ENCODE measurements at places on chromosomes 7 and 10.

DNA sequence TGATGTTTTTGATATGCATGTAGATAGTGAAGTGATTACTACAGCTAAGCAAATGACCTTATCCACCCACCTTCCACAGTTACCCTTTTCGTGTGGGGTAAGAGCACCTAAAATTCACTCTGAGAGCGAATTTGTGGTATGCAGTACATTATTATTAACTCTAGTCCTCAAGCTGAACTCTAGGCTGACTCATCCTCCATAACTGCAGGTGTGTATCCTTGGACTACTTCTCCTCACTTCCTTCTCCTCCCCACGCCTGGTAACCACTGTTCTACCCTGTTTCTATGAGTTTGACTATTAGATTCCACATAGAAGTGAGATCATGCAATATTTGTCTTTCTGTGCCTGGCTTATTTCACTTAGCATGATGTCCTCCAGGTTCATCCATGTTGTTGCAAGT, 484.6 kb downstream of the GATA3 start:
- H3K4me1 ChIP-seq = no peaks in the 10 kb centered on the region
- DNase-seq = no peak
- H3K27ac ChIP-seq = no peak overlapping the region
- no peak overlapping the region for H3K4me3 ChIP-seq

DNA sequence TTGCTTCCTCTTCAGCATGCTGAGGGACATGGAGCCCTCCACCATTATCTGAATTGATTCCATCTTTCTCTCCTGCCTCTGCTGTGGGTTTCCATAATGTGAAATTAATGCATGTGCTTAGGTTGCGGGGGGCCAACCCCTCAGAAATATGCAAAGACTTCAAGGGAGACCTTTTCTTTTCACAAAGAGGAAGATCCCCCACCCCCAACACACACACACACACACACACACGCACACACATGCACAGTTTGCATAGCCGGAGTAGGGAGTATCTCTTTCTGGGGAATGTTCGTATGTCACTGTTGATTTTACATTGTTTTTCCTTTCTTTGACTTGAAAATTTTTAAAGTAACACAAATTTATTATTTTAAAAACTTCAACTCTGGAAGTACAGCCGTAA, 193.5 kb downstream of the MGMT start:
- no peak overlapping the region for H3K27ac ChIP-seq
- H3K36me3 ChIP-seq = no peaks in the 10 kb centered on the region
- H3K4me1 ChIP-seq = no peaks in the 10 kb centered on the region
- H3K27me3 ChIP-seq = no peaks in the 10 kb centered on the region

DNA sequence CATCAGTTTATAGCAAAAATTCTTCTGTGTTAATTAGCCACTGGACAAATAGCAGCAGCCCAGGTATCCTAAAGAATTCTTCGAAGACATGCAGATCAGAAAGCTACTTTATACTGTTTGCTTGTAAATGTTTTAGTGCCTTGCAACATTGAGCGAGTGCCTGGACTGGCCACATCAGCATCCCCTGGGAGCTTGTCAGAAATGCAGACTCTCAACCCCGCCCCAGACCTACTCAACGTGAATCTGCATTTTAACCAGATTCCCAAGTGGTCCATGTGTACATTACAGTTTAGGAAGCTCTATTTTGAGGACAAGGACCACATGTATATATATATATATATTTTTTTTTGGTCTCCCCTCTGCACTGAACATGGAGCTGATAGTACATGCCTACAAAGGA, 18.5 kb upstream of the PLEKHS1 start:
- H3K4me1 ChIP-seq = no peaks in the 10 kb centered on the region
- DNase-seq = no peak
- H3K36me3 ChIP-seq = peaks cover 5% of the 10 kb centered on the region
- no peaks in the 10 kb centered on the region for H3K27me3 ChIP-seq
- H3K4me3 ChIP-seq = no peak overlapping the region

DNA sequence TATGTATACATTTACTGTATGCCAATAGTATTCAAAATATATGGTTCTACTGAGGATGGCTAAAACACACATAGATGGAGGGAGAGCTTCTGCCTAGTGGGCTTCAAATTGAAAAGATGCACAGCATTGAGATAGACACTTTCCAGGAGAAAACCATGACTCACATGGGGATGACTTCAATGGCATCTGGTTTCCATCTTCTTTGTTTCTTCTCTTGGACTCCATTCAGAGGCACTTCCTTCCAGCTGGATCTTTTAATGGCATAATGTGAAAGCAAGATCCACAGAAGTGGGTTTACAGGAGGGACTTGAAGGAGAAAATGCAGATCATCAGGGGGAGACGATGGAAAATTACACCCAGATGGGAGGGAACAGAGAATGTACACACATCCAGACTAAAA, 84.9 kb downstream of the ZNF365 start:
- H3K4me3 ChIP-seq = no peak overlapping the region
- H3K36me3 ChIP-seq = no peaks in the 10 kb centered on the region
- no peak overlapping the region for H3K27ac ChIP-seq
- H3K4me1 ChIP-seq = peaks cover 12% of the 10 kb centered on the region

DNA sequence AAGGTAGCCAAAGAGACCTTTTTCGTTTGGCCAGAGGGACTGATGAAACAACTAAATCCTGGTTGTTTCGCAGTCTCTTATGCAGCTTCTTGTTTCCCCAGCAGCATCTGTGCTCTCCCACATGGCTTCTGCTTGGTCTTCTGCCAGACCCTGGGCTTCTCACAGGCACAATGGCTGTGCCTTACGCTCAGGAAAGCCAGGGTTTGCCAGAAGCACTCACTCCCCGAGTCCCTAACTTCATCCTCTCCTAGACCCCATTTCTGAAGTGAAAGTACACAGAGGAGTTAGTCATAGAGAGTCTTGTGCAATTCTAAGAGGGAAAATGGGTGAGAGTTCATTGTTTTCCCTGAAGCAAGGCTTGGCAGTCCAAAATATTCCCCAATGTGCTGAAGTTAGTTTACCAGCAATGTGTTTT, 121.7 kb downstream of the EVX1 start:
- H3K27me3 ChIP-seq = no peaks in the 10 kb centered on the region
- H3K4me1 ChIP-seq = peaks cover 9% of the 10 kb centered on the region
- H3K36me3 ChIP-seq = no peaks in the 10 kb centered on the region
- DNase-seq = no peak
- peak overlapping the region; percentile 66 for H3K27ac ChIP-seq
- H3K4me3 ChIP-seq = no peak overlapping the region

DNA sequence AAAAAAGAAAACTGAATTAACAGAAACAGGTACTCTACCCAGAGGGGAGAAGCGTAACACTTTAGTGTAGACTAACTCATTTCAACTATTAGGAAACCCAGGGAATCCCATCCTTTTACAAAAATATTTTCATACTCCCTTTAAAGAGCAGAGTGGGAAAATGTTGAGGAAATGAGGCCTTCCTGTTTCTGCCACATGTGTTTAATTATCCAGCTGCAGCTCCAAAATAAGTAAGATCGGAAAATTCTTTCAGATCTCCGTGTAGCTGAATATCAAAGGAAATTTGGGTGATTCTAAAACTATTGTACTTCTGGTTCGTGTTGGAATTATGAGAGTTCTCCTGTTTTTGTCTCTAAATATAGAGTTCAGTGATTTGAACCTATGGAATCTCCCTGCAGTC, 58.0 kb upstream of the CAV2 start:
- no peak for DNase-seq
- no peak overlapping the region for H3K4me3 ChIP-seq
- H3K36me3 ChIP-seq = no peaks in the 10 kb centered on the region
- H3K4me1 ChIP-seq = peaks cover 36% of the 10 kb centered on the region
- H3K27me3 ChIP-seq = no peaks in the 10 kb centered on the region

DNA sequence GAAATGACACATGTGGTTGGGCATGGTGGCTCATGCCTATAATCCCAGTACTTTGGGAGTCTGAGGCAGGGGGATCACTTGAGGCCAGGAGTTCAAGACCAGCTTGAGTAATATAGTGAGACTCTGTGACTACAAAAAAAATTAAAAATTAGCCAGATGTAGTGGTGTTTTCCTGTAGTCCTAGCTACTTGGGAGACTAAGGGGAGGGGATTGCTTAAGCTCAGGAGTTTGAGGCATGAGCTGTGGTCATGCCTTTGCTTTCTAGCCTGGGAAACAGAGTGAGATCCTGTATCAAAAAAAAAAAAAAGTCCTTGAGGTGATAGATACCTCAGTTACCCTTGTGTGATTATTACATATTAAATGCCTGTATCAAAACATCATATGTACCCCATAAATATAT, 116.7 kb downstream of the SLC25A40 start:
- H3K27ac ChIP-seq = no peak overlapping the region
- H3K4me3 ChIP-seq = no peak overlapping the region
- no peaks in the 10 kb centered on the region for H3K4me1 ChIP-seq
- DNase-seq = no peak
- H3K27me3 ChIP-seq = no peaks in the 10 kb centered on the region

DNA sequence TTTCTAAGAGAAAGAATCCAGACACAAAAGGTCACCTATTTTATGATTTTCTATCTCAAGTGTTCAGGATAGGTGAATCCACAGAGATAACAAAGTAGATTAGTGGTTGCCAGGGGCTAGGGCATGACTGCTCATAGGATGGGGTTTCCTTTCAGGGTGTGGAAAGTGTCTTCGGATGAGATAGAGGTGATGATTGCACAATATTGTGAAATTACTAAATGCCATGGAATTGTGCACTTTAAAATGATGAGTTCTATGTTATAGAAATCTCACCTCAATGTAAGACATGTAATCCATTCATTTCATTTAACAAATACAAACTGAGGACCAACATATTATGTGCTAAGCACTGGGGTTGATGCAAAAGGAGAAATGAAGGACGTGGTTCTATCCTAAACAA, 76.4 kb upstream of the GALNT17 start:
- H3K27ac ChIP-seq = no peak overlapping the region
- H3K4me3 ChIP-seq = no peak overlapping the region
- no peaks in the 10 kb centered on the region for H3K36me3 ChIP-seq
- no peaks in the 10 kb centered on the region for H3K4me1 ChIP-seq
- no peaks in the 10 kb centered on the region for H3K27me3 ChIP-seq
- no peak for DNase-seq

- H3K4me3 ChIP-seq = no peak overlapping the region
- H3K27me3 ChIP-seq = no peaks in the 10 kb centered on the region
- no peak for DNase-seq
Observed at GRCh38 chr7:178444-178843, 13.9 kb upstream of the FAM20C start.

- H3K36me3 ChIP-seq = no peaks in the 10 kb centered on the region
- no peak overlapping the region for H3K27ac ChIP-seq
- no peak overlapping the region for H3K4me3 ChIP-seq
- no peaks in the 10 kb centered on the region for H3K27me3 ChIP-seq
- DNase-seq = no peak
- no peaks in the 10 kb centered on the region for H3K4me1 ChIP-seq
Observed at GRCh38 chr7:153188630-153189029, 429.1 kb downstream of the ACTR3B start.

DNA sequence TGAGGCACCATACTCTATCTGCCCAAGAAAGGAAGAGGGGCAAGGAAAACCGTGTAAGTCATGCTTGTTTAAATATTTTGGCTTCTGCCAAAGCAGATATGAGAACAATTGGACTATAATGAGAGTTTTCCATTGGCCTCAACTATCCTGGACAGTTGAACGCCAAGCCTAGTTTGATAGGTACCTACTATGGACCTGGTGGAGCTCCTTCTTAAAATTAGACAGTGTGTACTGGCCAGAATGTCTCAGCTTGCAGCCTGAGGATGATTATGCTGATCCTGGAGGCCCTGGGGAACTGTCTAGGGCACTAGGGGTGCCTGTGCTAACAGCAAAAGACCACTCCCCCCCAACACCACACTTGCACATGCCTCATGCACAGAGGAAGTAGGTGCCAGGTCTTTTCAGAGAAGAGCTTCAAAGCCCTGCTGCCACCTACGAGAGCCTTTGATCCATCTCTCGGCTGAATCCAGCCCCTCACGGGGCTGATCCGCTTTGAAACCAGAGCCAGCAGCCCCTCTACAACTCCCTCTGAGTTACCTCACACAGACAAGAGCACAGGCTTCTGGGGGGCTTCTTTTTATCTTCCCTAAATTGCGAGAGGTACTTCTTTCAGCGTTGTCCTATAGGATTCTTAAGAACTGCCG, 473.8 kb upstream of the GALNT17 start:
- DNase-seq = no peak
- H3K4me3 ChIP-seq = no peak overlapping the region
- no peaks in the 10 kb centered on the region for H3K36me3 ChIP-seq
- no peak overlapping the region for H3K27ac ChIP-seq
- H3K27me3 ChIP-seq = no peaks in the 10 kb centered on the region

DNA sequence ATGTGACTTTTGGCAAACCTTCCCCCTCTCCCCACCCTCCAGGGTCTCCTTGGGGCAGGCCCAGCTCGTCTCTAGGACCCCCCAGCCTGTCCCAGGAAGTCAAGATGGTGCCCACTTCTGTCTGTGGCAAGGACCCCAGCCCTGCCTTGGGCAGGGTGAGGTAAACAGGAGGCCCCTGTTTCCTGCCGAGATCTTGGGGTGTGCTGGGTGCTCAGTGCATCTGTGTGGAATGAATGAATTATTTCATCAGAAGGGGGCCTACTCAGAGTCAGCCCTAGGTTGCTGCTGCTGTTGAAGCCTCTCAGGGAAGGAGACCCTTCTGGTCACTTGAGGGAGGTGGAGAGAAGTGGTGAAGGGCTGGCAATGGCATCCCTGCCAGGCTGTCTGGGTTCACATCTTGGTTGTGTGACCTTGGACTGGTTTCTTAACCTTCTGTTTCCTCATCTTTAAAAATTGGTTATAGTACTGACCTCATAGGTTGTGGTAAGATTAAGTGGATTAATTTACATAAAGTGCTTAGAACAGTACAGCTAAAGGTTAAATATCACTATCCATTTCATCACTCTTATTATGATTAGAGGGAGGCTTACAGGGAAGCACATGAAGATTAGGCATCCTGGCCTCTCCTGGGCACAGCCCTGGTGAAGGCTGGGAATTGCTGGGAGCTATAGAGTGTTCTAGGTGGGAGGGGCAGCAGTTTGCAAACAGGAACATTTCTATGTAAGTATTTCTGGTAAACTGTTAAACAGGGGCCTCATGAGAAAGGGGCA, 67.7 kb downstream of the ZMIZ1 start:
- no peak for DNase-seq
- H3K36me3 ChIP-seq = peaks cover 8% of the 10 kb centered on the region
- H3K4me1 ChIP-seq = peaks cover 30% of the 10 kb centered on the region
- H3K27me3 ChIP-seq = no peaks in the 10 kb centered on the region

DNA sequence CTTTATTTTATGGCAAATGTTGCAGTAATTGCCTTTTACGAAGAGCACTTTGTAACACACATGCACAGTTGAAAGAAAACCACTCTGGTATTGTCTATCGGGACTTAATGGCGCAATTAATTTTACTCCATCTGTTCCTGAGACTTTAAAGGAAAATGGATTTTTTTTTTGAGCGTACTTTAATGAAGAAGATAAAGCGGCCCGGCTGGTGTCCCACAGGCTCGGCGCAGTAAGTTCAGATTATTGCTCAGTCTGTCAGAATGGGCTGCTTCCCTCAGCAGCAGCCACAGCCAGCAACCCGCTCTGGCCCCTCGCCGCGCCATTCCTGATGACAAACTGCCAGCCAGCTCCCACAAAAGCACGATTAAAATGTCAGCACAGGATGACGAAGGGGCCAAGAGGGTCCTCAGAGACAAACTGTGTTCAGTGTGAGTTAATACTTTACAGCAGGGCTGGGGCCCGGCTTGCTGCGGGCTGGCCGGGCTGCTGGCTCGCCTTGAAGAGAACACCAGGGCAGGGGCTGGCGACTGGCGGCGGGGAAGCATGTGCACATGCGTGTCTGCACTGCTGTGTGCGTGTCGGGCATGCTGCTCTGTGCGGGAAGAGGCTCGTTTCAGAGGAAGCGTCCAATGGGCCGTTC, 501.0 kb upstream of the GALNT17 start:
- H3K4me3 ChIP-seq = no peak overlapping the region
- no peaks in the 10 kb centered on the region for H3K27me3 ChIP-seq
- no peaks in the 10 kb centered on the region for H3K36me3 ChIP-seq
- no peak overlapping the region for H3K27ac ChIP-seq
- no peak for DNase-seq
- H3K4me1 ChIP-seq = peaks cover 3% of the 10 kb centered on the region
